NCI-H1048 (cell line): ENCODE measurements at places on chromosomes 2 and 18.

DNA sequence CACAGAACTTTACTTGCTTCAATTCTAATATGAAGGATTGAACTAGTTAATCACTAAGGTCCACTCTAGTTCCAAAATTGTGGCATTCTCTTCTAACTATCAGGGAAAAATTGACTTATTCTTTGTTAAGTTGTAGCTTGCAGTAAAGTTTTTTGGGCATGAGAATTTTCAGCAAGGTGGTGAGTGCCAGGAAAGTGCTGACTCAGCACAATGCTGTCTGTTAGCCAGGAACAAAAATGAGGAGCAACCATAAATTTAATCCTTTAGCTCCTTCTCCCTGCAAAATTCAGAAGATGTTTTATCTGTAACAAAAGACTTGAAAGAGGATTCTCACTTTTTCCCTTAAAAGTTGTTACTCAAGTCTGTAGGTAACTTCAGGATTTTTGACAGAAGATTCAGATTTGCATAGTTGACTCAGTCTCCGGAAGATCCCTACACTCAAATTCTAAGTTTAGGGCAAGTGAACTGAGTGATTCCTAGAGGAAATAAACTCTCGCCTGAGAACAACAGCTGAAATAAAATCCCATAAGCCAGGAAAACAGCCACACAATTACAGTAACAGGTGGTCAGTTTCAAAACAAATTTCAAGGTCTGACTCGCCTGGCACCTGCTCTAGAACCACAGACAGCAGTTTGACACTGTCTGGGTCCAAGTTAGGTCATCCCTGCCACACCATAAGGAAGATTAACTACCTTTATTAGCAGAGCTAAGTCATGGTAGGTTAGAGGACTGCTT is 20.2 kb upstream of the DARS1 start:
- DNase-seq: no peak

DNA sequence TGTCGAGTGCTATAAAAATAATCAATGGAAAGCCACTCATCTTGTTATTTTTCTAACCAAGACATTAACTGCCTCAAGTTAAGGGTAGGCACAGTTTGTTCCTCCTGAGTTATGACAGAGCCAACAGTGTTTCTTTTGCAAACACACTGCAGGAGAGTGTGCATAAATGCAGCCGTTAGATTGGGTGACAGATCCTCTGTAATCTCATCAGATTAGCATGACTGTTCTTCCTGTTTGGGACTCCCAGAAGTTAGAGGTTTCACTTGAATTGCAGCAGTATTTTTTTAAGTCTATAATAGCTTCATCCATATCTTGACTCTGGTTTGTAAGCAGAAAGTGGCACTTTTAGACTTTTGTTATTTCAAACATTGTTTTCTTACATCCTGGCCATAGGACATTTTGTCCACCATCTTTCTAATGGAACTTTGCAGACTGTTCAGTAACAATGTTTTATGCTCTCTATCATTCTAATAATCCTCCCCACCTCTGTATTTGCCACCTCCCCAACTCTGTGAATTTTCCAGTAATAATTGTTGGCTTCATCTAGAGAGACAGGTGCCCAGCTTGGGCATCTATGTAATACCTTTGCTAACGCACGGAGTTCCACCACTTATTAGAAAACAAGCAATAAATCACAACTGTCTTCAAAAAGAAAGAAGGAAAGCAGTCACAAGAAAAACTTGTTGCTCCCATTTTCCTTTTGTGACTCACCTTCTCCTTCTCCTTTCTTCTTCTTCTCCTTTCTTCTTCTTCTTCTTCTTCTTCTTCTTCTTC is 560.0 kb downstream of the ADCYAP1 start:
- DNase-seq: no peak

DNA sequence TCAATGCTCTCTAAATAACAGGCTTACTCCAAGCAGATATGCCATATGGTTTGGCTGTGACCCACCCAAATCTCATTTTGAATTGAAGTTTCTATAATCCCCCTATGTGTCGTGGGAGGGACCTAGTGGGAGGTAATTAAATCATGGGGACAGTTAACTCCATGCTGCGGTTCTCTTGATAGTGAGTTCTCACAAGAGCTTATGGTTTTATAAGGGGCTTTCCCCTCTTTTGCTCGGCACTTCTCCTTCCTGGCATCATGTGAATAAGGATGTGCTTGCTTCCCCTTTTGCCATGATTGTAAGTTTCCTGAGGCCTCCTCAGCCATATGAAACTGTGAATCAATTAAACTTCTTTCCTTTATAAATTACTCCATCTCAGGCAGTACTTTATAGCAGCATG is 302.7 kb upstream of the ZC3H15 start:
- no peak for DNase-seq

DNA sequence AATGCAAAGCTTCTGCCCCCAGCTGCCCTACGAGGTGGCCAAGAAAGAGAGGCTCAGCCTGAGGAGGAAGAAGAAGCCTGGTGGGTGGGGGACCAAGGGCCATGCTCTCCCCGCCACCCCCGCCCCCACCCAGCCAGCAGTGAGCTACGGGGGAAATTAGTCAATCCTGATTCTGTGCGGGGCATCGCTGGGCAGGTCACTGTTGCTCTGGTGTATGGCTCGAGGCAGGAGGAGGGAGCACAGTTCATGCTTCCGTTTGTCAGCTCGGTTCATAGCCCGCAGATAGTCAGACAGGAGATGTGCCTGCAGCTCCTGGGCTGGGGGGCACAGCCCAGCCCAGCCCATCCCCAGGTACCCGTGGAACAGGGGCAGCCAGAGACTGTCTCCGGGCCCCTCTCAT is 17.1 kb downstream of the RAMP1 start:
- DNase-seq: no peak

- DNase-seq: no peak
Observed at GRCh38 chr2:112494828-112495227, 12.9 kb downstream of the TTL start.

DNA sequence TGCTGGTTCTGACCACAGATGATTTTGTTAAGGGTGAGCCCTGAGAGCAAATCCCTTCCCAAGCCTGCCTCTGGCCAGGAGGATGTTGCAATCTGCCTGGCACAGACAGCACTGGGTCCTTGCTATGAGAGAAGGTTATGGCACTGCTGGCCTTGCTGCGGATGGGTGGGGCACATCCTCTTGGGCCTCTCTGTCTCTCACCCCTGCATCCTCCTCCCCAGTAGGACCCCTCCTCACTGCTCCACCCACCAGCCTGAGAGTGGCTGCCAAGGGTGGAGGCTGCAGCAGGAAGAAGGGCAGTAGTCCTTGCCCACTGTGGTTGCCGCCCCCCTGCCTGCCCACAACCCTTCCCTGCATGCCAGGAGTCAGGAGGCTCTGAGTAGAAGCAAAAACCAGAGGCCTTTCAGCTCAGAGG is 180.9 kb downstream of the ZBTB7C start:
- no peak for DNase-seq

DNA sequence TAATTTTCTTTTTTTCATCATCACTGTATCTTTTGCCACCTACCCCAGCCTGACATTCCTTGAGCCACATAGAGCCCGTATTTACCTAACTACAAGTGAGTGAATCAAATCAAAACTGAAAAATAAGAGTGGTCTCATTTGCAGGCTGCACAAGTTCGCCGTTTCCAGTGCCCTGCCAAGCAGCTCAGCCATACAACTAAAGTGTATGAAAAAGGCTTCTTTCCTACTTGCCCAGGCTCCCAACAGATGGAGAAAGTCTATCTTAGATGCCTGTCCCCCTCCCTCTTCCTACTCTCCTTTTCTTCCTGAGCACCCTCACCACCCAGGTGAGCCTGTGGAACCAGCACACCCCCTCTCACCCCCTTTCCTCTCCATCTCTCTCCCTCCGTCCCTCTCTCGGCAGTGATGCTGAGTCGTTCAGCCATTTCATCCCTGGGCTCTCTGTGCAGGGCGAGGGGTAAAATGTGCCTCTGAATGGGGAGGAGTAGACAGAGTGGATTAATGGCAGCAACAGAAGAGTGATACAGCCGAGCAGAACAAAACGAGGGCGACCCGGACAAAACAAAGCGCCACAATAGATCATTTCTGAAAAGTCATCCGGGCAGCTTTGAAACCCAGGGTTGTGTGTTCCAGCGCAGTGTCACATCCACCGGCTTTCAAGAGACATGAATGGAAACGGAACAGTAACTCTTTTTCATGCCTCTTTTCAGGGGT is 65.0 kb upstream of the POU3F3 start:
- no peak for DNase-seq

DNA sequence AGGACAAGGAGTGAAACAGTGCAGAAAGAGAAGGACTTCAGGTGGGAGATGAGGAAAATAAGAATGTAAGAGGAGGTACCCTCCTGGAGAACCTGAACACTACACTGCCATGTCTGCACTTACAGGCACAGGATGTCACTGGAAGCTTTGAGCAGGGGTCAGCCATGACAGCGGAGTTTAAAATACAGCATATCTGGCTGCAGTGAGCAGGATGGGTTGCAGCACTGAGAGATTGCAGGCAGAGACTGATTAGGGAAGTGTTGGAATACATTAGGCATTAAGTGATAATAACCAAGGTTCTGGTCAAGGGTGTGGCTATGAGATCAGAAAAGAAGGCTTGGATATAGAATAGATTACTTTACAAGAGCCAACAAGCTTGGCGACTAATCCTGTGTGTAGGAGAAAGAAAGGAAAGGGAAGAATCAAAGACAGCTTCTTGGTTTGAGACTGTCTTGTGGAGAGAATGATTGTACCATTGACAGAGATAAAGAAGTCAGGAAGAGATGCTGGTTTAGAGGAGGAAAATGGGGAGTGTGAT is 171.1 kb upstream of the RBMS1 start:
- DNase-seq: no peak

DNA sequence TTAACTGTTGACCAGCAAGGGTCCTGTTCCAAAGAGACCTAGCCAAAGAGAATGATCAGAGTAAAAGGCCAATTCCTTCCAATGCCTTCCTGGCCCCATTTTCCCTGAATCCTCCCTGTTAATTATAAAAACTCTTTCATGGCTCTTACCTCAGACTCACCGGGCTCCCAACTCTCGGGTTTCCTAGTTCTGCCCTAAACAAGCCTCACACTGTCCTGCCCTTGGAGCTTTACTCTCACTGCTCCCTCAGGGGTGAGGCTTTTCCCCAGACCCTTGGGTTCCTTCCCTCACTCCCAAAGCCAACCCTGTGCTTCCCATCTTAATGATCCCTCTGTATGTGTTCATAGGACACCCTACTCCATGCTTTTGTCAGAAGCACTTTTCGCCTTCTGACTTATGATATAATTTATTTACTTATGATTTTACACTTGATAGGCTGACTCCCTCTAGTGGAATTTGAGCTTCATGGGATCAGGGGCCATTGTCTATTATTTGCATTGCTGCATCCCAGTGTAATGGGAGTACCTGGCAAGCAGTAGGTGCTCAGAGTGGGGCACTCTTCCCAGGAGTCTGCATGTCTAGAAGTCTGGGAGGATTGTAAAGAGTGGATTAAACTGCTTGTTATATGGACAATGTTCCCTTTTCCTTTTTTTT is 29.9 kb upstream of the ZNG1B start:
- no peak for DNase-seq

DNA sequence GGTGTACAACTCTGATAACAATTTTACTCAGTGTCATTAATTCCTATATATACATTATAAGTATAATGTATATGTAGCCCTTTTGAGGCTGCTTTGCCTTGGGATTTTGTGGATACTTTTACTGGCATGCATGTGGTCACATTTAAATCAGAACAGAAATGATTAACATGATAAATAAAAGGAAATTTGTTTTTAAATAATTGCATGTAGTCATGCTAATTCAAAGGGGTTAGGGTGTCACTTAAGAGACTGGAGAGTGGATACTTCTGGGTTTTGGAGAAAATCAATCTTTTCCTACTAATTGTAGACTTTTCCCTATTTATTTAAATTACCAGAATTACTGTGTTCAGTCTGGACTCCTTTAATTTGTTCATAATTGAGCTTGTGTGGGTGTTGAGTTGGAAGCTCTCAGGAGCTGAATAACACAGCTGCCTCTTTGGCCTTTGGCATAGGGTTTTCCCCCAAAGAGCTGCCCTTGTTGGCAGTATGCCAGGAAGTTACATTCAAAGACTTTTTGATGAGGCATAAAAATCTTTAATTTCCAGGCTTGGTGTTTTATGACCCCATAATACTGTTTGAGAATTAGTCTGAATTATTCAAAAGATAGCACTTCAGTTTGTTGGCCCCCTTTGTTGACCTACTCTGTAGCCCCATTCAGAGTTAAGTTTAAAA is 484.7 kb upstream of the NRP2 start:
- DNase-seq: no peak

DNA sequence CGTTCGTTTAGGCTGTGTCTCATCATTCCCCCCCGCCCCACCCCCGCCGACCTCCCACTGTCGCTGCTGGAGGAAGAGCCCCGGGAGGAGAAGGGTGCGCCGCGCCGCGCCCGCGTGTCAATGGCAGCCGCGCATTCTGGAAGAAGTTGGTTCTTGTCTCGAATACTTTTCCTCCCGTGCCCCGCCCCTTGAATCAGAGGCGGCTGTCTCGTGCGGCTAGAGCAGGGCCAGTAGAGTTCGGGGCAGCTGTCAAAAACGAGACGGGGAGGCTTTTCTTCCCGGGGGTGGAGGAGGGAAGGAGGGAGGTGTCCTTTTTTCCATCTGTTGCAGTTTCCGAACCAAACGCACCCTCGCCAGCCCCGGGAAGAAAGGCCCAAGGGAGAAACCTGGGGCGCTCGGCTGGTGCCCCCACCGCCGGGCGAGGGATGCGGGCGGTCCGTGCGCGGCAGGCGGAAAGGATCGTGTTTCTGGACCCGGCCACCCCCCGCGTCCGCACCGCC is 410 bp upstream of the TGIF1 start:
- DNase-seq: peak; percentile 72

GRCh38 chr18:76315722-76316230 is 179.3 kb downstream of the ZNF516 start:
- no peak for DNase-seq

GRCh38 chr2:225670111-225670974 is 270.8 kb downstream of the NYAP2 start:
- no peak for DNase-seq

- no peak for DNase-seq
Observed at GRCh38 chr2:146079216-146079615, 1559.3 kb upstream of the ZEB2 start.

GRCh38 chr2:80365762-80366161 is 61.2 kb upstream of the LRRTM1 start:
- DNase-seq: no peak

DNA sequence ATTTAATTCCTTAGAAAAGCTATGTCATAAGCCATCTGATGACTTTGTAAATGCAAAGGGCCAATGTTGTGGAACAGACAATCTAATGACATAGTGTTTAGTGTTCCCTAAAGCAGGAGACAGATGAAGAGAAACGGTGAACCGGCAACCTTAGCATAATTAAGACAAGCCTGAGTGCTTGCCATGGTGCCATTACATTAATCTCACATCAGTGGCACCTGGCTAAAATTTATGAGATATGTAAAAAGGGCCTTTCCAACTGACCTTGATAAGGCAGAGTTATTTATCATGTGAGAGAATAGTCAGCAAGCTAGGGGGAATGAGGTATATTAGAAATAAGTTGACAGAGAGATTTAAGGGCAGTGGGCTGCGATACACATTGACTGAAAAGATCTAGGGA is 261.8 kb downstream of the ERBB4 start:
- no peak for DNase-seq

- no peak for DNase-seq
Observed at GRCh38 chr18:59846814-59847490, 52.8 kb upstream of the PMAIP1 start.

- no peak for DNase-seq
Observed at GRCh38 chr2:14633061-14633460, 544 bp downstream of the LRATD1 start.

- no peak for DNase-seq
Observed at GRCh38 chr18:13401826-13402225, 183.3 kb downstream of the LDLRAD4 start.

GRCh38 chr2:24828238-24828996 is 35.2 kb downstream of the CENPO start:
- DNase-seq: no peak
